ENCODE measurements at places on chromosomes 7 and 10. TPM values are rescaled to one million over a fixed set of nuclear protein-coding genes. Genes with fewer than 3 reads are reported as not detected.

The FBXO24 gene
- total RNA-seq: 0.98 TPM

The OR6B1 gene
- total RNA-seq: not detected

DNA sequence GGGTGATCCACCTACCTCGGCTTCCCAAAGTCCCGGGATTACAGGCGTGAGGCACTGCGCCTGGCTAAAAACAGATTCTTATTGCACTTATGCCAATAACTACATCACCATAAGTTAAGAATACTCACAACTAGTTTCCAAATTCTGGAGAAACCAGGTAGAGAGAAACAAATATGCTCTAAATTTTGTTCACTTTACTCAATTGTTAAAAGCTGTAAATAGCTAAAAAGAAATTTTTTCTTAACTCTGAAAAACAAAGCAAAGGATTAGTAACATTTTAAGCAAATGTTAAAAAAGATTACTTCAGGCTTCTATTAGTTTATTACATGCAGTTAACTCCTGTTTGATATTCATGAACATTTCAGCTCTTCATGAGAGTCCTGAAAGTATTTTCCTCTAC lies 28.3 kb upstream of the ZMIZ2 start:
- H3K27me3 ChIP-seq: no peaks in the 10 kb centered on the region
- no peak overlapping the region for H3K4me3 ChIP-seq
- DNase-seq: no peak

The NRP1 gene
- 52.5 TPM for total RNA-seq

GRCh38 chr7:35498416-35498815 lies 196.5 kb downstream of the HERPUD2 start:
- no peaks in the 10 kb centered on the region for H3K36me3 ChIP-seq
- H3K27ac ChIP-seq: no peak overlapping the region
- no peaks in the 10 kb centered on the region for H3K27me3 ChIP-seq

GRCh38 chr7:108227366-108227765 lies 97.2 kb upstream of the LAMB4 start:
- no peak overlapping the region for H3K27ac ChIP-seq
- H3K27me3 ChIP-seq: no peaks in the 10 kb centered on the region
- DNase-seq: no peak

The C10orf67 gene
- not detected for total RNA-seq

DNA sequence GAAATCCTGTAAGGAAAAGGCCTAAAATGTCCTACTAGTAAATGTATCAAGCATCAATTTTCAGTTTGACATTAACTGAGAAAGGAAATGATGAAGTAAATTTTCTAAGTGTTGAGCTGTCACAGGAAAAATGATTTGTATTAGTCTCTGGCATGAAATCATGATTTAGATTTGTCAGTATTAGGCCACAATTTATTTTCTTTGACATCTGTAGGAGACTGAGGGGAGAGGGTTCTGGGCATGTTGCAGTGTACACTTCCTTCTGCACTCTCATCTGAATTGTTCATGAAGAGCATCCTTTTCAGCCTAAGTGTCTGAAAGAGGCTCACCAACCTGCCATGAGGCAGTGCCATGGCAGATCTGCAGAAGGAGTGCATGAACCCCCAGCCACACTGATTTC lies 15.9 kb downstream of the ADRB1 start:
- no peaks in the 10 kb centered on the region for H3K36me3 ChIP-seq
- peaks cover 6% of the 10 kb centered on the region for H3K4me1 ChIP-seq
- no peak overlapping the region for H3K27ac ChIP-seq
- no peaks in the 10 kb centered on the region for H3K27me3 ChIP-seq
- DNase-seq: no peak

DNA sequence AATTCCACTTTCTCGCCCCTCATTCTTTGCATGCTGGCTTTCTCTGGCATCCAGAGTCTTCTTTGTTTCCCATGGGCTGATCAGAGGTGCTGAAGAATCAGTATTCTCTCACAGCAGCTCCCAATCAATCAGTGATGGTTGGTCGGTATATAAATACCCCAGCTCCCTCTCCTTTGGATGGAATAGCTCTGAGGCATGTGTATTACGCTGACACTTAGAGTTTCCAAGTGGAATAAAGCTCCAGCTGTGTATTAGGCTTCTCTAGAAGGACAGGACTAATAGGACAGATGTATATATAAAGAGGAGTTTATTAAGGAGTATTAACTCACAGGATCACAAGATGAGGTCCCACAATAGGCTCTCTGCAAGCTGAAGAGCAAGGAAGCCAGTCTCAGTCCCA lies 218.3 kb upstream of the GRB10 start:
- no peaks in the 10 kb centered on the region for H3K27me3 ChIP-seq
- no peaks in the 10 kb centered on the region for H3K4me1 ChIP-seq
- DNase-seq: no peak
- H3K36me3 ChIP-seq: no peaks in the 10 kb centered on the region

DNA sequence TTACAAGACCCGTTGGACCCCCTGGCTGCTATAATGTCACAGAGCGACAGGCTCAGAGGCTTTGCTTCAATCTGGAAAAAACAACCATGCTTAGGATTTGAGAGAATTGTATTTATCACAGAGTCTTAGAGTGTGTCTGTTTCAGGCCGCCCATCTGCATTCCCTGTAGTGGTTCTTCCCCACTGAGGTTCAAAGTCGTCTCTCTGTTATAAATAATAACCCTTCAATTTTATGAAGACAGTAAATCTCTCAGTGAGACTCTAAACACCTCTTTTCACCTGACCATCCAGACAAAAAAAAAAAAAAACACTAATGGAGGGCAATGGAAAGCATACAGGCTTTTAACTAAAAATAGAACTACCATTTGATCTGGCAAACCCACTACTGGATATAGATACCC lies 565.4 kb upstream of the AUTS2 start:
- H3K36me3 ChIP-seq: no peaks in the 10 kb centered on the region
- no peak overlapping the region for H3K27ac ChIP-seq
- DNase-seq: no peak

Data from vagina (tissue), 2 donors.